ENCODE measurements at places on chromosomes 6 and 20. TPM values are rescaled to one million over a fixed set of nuclear protein-coding genes. Genes with fewer than 3 reads are reported as not detected.

ANGPT4 gene
- total RNA-seq = 0.27 TPM

SYCP2 gene
- total RNA-seq = 4.8 TPM

OR12D1 gene
- not detected for total RNA-seq

CD93 gene
- 13.9 TPM for total RNA-seq

SLC22A3 gene
- total RNA-seq = 50.2 TPM

SLC17A2 gene
- not detected for total RNA-seq

ADGRB3 gene
- 3.1 TPM for total RNA-seq

FAM83C gene
- 0.28 TPM for total RNA-seq

WFDC10A gene
- not detected for total RNA-seq

PARD6B gene
- 14.4 TPM for total RNA-seq

HLA-DQA2 gene
- total RNA-seq = 1.6 TPM

DCDC2 gene
- 0.34 TPM for total RNA-seq

PACRG gene
- 63.8 TPM for total RNA-seq

NKX2-2 gene
- total RNA-seq = not detected

DNA sequence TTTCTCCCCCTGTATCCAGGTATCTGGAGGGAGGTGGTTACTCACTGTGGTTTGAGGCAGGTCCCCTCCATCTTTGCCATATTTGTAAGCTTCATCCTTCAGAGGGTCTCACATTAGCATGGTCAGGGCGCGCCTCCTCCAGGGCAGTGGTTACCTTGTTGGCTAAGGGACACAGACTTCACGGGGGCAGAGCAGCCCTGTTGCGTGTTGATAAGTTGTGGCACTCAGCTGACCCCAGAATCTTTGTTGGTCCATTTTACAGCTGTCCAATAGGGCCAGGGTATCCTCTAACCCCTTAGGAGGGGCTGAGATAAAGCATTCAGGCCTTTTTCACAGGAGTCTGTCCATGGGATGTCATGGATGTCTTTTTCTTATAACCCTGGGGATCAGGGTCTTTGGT is 89.5 kb upstream of the RNF24 start:
- no peak overlapping the region for H3K27ac ChIP-seq
- DNase-seq = no peak
- H3K36me3 ChIP-seq = no peaks in the 10 kb centered on the region
- H3K27me3 ChIP-seq = no peaks in the 10 kb centered on the region
- H3K4me3 ChIP-seq = no peak overlapping the region
- H3K4me1 ChIP-seq = no peaks in the 10 kb centered on the region

- no peaks in the 10 kb centered on the region for H3K27me3 ChIP-seq
- H3K4me3 ChIP-seq = no peak overlapping the region
- H3K4me1 ChIP-seq = no peaks in the 10 kb centered on the region
- H3K27ac ChIP-seq = no peak overlapping the region
These were observed 130.8 kb downstream of the SYCP2 start for GRCh38 chr20:59802471-59803221.

- H3K27ac ChIP-seq = no peak overlapping the region
- H3K4me1 ChIP-seq = no peaks in the 10 kb centered on the region
- H3K36me3 ChIP-seq = no peaks in the 10 kb centered on the region
- DNase-seq = no peak
- H3K27me3 ChIP-seq = no peaks in the 10 kb centered on the region
These were observed 166.3 kb downstream of the KCNQ5 start for GRCh38 chr6:72788188-72788587.

GRCh38 chr6:141244366-141244765 is 888.4 kb upstream of the GJE1 start:
- no peaks in the 10 kb centered on the region for H3K27me3 ChIP-seq
- no peak overlapping the region for H3K4me3 ChIP-seq
- no peaks in the 10 kb centered on the region for H3K4me1 ChIP-seq

- H3K36me3 ChIP-seq = no peaks in the 10 kb centered on the region
- H3K4me1 ChIP-seq = peaks cover 5% of the 10 kb centered on the region
- DNase-seq = peak; percentile 83
- peak overlapping the region; percentile 78 for H3K27ac ChIP-seq
- no peaks in the 10 kb centered on the region for H3K27me3 ChIP-seq
These were observed 12.1 kb upstream of the MRPS18A start for GRCh38 chr6:43699564-43700186.

GRCh38 chr6:27279513-27280063 is 32.1 kb downstream of the PRSS16 start:
- H3K27me3 ChIP-seq = peaks cover 41% of the 10 kb centered on the region
- H3K4me1 ChIP-seq = no peaks in the 10 kb centered on the region
- no peaks in the 10 kb centered on the region for H3K36me3 ChIP-seq
- H3K4me3 ChIP-seq = no peak overlapping the region
- no peak overlapping the region for H3K27ac ChIP-seq
- no peak for DNase-seq

- no peak for DNase-seq
- H3K27me3 ChIP-seq = no peaks in the 10 kb centered on the region
- no peak overlapping the region for H3K27ac ChIP-seq
These were observed 15.1 kb downstream of the PKIG start for GRCh38 chr20:44597516-44597915.

DNA sequence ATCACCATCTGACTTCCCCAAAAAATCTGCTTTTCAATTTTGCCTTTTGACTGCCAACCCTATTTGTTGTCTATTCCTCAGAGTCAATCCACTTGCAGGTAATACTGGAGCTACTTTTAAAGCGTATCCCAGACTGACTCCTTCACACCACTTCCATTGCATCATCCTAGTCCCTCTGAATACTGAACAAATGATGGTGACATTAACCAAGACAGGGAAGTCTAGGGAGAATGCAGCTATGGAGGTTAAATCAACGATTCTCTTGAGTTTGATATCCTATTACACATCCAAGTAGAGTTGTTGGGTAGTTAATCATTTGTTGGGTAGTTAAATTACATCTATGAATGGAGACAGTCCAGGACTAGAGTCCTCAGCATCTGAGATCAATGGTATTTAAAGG is 2.0 kb downstream of the OGFRL1 start:
- no peak overlapping the region for H3K27ac ChIP-seq
- H3K27me3 ChIP-seq = no peaks in the 10 kb centered on the region

DNA sequence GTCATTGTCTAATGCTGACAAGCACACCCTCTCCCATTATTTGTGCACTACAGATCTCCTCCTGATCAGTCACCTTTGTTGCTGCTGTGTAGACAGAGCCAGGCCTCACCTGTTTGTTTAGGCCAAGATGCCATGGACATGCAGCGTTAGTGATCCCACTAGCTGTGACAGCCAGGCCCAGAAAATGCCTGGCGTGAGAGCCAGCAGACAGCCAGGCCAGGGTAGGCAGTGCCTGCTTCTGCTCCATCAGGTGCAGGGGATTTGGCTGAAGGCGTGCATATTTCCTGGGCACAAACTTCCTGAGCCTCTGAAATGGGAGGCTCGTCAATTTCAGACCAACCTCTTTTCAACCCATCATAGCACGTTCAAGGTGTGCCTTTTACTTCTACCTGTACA is 27.3 kb downstream of the MANBAL start:
- no peaks in the 10 kb centered on the region for H3K36me3 ChIP-seq
- no peak overlapping the region for H3K4me3 ChIP-seq
- no peaks in the 10 kb centered on the region for H3K27me3 ChIP-seq
- peaks cover 7% of the 10 kb centered on the region for H3K4me1 ChIP-seq
- H3K27ac ChIP-seq = no peak overlapping the region

DNA sequence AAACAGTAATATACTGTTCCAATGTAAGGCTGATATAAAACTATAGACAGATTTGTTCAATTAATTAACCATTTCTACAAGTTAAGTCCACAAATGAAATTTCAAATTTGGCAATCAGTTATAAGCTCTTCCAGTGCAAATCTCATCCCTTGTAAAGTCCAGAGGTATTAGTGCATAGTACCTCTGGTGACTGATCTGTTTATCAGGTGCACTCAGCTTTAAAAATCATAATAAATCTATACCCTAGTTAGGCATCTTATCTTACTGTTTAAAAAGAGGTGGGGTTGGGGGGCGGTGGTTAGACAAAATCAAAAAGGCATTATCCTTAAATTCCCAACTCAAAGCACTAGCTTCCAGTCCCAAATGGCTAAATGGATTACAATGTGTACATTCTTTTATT is 2.9 kb downstream of the FBXO30 start:
- H3K4me1 ChIP-seq = no peaks in the 10 kb centered on the region
- no peaks in the 10 kb centered on the region for H3K27me3 ChIP-seq
- no peak for DNase-seq
- no peaks in the 10 kb centered on the region for H3K36me3 ChIP-seq

GRCh38 chr6:141562186-141562811 is 570.4 kb upstream of the GJE1 start:
- no peaks in the 10 kb centered on the region for H3K4me1 ChIP-seq
- no peak overlapping the region for H3K4me3 ChIP-seq
- H3K36me3 ChIP-seq = no peaks in the 10 kb centered on the region
- H3K27ac ChIP-seq = no peak overlapping the region
- DNase-seq = no peak

GRCh38 chr6:14676977-14677781 is 559.6 kb downstream of the CD83 start:
- H3K27me3 ChIP-seq = no peaks in the 10 kb centered on the region
- H3K27ac ChIP-seq = no peak overlapping the region
- DNase-seq = no peak
- no peak overlapping the region for H3K4me3 ChIP-seq

- no peaks in the 10 kb centered on the region for H3K27me3 ChIP-seq
- H3K36me3 ChIP-seq = no peaks in the 10 kb centered on the region
- H3K4me3 ChIP-seq = no peak overlapping the region
- no peak for DNase-seq
- no peaks in the 10 kb centered on the region for H3K4me1 ChIP-seq
These were observed 156.1 kb upstream of the RIMS1 start for GRCh38 chr6:71730284-71730683.

DNA sequence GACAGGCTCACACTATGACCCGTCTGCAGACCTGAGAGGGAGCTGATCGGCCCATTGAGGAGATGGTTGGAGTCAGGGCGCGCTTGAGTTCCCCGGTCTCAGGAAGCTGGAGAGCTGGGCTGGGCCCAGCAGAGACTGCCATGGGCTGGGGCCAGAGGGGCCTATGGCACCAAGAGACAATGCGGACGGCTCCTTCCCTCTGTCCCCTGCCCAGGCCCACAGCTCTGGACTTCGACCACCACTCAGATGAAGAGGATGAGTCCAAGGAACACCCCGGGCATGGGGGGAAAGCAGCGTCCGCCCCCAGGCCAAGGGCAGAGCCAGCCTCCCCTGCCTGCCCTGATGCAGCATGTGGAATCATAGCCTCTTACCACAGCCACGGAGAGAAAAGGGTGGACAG is 40.2 kb upstream of the PHACTR3 start:
- H3K4me1 ChIP-seq = no peaks in the 10 kb centered on the region
- no peaks in the 10 kb centered on the region for H3K36me3 ChIP-seq
- H3K27me3 ChIP-seq = no peaks in the 10 kb centered on the region
- no peak overlapping the region for H3K4me3 ChIP-seq

DNA sequence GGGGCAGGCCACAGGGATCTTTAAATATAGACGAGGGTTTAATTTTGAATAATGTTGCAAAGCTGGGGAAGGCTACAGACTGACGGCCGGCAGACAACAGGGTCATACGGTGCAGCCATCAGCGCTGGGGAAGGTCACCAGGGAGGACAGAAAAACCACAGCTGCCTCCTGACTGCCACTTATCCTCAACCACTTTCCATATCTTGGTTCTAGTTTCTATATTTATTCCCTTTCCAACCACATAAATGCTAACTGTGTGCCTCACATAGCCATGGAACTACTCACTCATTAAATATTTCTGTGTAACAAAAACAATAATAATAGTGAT is 85.7 kb upstream of the AGPAT4 start:
- no peak overlapping the region for H3K27ac ChIP-seq
- no peaks in the 10 kb centered on the region for H3K36me3 ChIP-seq
- DNase-seq = no peak
- H3K4me1 ChIP-seq = no peaks in the 10 kb centered on the region
- no peak overlapping the region for H3K4me3 ChIP-seq

DNA sequence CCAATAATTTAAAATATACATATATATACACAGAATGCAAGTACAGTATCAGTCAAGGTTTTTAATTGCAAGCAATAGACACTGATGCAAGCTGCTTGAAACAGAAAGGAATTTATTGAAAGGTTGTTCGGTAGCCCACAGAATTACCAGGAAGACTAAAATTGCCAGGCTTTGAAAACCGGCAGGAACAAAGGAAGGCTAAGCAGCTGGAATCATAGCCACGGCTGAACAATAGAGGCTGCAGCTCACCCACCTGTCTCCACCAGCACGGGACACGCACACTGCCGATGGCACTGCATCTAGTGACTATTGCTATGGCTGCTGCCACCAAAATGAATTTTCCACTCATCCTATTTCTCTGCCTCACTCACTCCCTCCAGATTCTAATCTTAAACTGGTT is 22.0 kb upstream of the L3MBTL3 start:
- H3K27me3 ChIP-seq = no peaks in the 10 kb centered on the region
- no peaks in the 10 kb centered on the region for H3K36me3 ChIP-seq
- no peak for DNase-seq
- no peak overlapping the region for H3K4me3 ChIP-seq

DNA sequence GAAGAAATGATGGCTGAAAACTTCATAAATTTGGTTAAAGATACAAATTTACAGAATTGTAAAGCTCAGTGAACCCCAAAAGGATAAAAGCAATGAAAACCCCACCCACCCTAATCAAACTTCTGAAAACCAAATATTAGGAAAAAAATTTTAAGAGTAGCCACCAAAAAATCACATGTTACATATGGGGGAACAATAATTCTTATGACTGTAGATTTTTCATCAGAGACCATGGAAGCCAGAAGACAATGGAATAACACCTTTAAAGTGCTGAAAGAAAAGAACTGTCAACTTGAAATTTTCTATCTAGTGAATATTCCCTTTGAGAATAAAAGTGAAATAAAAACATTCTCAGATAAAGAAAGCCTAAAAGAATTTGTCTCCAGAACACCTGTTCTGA is 24.4 kb downstream of the PROCR start:
- no peak overlapping the region for H3K4me3 ChIP-seq
- H3K36me3 ChIP-seq = no peaks in the 10 kb centered on the region
- H3K27me3 ChIP-seq = no peaks in the 10 kb centered on the region

DNA sequence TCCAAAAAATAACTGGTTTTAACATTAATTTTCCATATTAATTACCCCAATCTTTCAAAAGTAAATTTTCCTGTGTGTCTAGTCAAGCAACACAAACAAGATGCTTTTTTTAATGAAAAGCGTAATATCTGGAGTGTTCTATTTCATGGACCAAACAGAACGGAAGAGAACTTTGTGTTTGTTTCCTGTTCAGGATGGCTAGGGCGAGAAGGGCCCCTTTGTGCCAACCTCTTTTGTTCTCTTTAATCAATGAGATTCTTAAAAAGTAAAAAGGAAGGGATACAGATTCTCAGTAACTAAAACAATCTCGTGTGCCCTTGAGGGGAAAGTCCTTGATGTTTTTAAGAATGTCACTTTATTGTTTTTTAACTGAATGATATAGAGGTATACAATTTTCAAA is 55.7 kb downstream of the GNAS start:
- H3K4me3 ChIP-seq = no peak overlapping the region
- peaks cover 4% of the 10 kb centered on the region for H3K4me1 ChIP-seq
- H3K36me3 ChIP-seq = peaks cover 18% of the 10 kb centered on the region
- H3K27me3 ChIP-seq = no peaks in the 10 kb centered on the region

DNA sequence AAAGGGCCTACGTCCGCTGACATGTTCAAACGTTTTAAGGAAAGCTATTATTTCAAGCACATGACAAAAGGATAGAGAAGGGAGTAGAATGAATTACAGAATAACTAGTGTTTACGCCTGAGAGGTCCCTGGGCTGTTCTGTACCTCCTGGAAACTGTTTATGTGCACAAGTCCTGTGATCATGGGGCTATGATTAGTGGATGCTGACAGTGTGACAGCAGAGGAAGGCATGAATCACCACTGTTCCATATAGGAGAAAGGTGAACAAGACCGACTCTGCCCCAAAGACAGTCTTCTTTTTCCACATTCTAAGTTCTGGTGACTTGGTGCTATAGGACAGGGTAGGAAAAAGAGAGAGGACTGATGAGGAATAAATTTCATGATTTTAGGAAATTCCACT is 249.2 kb upstream of the PRDM1 start:
- DNase-seq = no peak
- no peaks in the 10 kb centered on the region for H3K27me3 ChIP-seq
- no peak overlapping the region for H3K4me3 ChIP-seq
- H3K36me3 ChIP-seq = no peaks in the 10 kb centered on the region
